ENCODE measurements at places on chromosomes 3 and 15.

GRCh38 chr15:92810418-92811138 is 89.5 kb upstream of the CHD2 start:
- peak; percentile 70 for DNase-seq

DNA sequence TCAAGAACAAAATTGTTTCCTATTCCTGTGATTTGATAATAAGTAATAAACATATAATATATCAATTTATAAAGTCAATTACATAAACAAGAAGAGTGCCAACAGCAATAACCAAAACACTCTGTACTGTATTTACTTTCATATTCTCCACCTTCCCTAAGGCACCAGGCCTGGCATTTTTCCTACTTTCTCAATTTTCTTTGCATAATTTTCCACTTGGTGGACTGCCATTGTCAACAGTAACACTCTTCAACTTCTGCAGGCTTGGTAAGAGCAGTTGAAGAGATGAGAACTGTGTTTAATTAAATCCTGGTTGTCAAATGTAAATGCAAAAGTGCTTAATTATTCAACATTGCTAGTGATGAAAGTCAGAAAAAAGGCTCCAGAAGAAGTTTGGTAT is 229.8 kb upstream of the PLSCR5 start:
- no peak for DNase-seq

GRCh38 chr15:39948817-39949216 is 14.9 kb downstream of the EIF2AK4 start:
- no peak for DNase-seq

DNA sequence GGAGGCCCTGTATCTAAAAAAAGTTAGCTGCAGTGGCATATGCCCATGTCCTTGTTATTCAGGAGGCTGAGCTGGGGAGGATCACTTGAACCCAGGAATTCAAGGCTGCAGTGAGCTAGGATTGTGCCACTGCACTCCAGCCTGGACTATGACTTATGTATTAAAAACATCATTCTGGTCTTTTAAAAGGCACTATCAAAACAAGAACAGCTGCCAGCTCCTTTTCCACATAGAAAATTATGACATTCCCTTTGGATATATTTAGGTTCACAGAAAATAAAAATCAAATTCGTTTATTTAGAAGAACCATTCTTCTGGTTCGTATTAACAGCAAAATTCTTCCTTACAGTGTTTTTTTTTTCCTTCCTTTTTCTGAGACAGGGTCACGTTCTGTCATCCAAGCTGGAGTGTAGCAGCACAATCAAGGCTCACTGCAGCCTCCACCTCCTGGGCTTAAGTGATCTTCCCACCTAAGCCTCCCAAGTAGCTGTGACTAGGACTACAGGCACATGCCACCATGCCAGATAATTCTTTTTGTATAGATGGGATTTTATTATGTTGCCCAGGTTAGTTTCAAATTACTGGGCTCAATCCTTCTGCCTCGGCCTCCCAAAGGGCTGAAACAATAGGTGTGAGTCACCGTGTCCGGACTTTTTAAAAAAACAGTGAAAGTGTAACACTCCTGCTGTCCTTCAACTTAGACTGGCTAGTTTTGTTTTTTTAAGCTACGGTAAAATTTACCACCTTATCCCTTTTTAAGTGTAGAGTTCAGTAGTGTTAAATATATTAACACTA is 13.9 kb downstream of the ICE2 start:
- DNase-seq, result no peak

- DNase-seq, result no peak
These were observed 35.4 kb downstream of the GYG1 start for GRCh38 chr3:149026718-149027117.

DNA sequence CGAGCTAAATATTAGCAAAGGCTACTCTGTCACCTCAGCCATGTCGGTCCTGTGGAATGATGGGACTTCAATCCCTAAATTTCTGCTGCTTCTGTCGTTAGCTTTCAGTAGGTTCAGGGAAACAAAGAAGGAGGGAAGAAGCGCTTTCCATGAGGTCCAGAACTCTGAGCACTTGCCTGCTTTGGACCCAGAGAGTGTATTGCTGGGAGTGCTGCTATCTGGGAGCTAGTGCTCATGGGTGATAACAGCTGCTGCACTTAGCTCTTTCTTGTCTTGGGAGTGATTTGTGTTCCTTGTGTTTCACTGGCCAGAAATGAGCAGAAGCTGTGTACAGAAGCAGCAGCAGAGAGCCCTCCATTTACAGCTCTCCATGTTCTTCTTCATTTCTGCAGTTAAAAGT is 369.8 kb downstream of the DIPK2A start:
- DNase-seq, result no peak

GRCh38 chr15:71136793-71137518 is 21.7 kb downstream of the THSD4 start:
- no peak for DNase-seq

DNA sequence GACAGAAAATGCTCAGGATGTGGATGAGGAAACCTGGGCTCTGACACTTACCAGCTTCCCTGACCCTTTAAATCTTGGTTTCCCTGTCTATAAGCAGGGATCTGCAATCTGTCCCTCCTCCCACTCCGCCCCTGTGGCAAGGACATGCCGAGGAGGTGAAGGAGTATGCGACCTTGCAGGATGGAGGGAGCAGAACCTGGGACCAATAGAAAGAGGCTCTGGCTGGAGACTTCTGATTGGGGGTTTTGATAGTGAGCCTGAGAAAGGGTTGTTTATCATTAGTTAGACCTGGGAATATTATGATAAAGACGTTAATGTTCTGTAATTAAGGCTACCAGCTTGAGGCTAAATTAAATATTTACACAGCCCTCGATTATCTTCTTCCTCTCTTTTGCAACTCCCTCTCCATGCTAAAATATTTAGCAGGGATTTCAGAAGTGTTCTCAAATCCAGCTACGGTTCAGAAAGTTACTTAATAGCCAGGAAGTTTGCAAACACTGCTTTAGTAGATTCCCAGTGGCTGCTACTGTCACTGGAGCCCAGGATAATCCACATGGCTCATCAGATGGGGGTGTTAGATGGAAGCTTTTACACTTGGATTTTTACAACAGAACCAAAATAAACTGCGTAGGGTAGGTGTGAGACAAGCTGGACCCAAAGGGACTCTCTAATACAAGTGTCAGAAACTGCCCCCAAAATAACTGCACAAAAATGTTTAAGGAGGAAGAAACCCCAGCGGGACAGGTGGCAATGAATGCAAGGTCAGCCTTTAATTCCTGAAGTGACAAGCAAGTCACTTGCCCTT is 9.2 kb upstream of the PAQR5 start:
- no peak for DNase-seq

GRCh38 chr15:39581242-39581792 is 438 bp downstream of the THBS1 start:
- no peak for DNase-seq

GRCh38 chr3:41961751-41962679 is at the start of gene ULK4:
TSS of gene ULK4 (minus strand) at chr3:41962103. CDS start at chr3:41954759, 7,344 bp downstream.
- peak; percentile 97 for DNase-seq

GRCh38 chr3:14370720-14371572 is 31.5 kb upstream of the SLC6A6 start:
- no peak for DNase-seq

DNA sequence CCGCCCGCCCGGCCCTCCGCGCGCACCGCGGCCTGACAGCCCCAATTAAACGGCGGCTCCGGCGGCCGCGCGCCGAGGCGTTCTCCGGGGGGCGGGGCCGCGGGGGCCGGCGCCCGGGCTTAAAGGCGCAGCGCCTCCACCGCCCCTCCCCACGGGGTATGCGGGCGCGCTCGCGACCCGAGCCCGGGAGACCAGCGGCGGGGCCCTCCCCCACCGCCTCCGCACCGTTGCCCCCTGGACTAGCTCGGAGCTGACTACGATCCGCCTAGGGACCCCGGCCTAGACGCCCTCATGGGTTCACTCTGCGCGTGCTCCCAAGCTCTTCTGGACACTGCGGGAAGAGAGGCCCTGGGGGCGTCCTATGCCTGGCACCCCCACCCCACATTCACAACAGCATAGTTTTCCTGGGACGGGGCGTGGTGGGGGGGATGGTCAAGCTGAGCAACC is at the start of gene DUSP7:
Gene DUSP7, minus strand, starts transcription at position 51 of the 447 bp plus-strand sequence. CDS start 205 bp downstream, outside the sequence.
- no peak for DNase-seq

- DNase-seq, result no peak
These were observed 47.5 kb downstream of the SACM1L start for GRCh38 chr3:45736707-45737106.

GRCh38 chr15:31401282-31401681 is 74.6 kb downstream of the KLF13 start:
- DNase-seq, result no peak

DNA sequence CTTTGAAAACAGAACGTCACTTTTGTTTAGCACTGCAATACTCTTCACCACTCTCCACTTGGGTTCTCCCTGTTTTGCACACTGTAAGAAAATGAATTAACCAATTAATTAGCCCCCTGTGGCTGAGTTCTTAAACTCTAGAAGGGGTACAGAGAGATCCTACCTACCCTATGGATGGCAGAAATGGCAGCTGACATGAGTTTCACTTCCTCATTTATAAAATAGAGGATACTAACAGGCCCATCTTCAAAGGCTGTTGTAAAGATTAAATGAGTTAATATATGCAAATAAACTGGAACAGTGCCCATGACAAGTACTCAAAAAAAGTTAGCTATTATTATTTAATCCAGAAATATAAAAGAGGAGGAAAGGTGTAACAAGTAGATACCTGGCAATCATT is 36.9 kb downstream of the SUCLG2 start:
- no peak for DNase-seq

DNA sequence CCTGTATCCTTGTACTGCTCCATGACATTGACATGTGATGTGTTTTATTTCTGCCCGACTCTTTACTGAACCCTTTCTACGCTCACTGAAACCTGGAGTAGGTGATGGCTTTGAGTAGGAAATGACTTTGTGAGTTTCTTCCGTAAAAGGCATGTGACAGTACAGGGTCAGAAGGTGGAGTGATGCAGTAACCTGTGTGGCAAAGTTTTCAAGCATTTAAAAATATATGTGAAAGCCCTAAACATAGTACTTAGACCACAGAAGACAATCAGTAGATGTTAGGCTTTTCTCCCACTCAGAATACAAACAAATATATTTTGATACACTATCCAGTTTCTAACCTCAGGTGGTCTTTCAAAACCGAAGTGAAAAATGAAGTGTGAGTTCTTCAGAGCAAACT is 31.3 kb upstream of the SACM1L start:
- no peak for DNase-seq

DNA sequence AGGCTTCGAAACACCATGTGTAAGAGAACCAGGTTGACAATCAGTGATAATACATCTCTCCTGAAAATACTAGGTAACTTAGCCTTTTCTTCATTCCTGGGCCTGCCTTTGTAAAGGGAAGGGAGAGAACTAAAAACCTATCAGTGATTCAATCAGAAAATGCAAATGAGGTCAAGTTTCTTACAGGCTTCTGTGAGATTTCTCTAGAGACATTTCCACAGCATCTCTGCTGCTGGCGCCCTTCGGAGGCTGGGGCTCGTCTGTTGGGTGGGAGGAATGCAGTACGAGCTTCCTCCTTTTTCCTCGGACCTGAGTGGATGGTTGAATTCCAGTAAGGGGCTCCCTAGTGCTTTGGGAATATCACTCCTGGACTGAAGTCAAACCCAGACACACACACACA is 340.4 kb upstream of the ICE2 start:
- no peak for DNase-seq

DNA sequence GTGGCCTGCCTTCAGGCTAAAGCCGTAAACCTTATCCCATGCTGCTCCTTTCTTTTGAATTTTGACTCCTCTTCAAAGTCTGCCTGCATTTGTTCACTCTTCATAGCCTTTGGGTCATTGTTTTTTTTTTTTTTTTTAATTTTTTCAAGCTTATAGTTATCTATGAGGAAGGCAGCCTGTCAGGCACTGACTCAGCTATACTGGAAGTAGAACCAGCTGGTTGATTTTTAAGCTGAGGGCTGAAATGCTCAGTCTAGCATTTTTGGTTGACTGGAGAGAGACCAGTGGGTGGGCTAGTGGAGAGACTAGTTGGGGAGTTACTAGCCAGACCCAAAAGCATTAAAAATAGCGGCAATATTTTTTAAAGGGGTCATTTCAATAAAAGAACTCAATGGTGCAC is 44.1 kb downstream of the C3orf20 start:
- no peak for DNase-seq

DNA sequence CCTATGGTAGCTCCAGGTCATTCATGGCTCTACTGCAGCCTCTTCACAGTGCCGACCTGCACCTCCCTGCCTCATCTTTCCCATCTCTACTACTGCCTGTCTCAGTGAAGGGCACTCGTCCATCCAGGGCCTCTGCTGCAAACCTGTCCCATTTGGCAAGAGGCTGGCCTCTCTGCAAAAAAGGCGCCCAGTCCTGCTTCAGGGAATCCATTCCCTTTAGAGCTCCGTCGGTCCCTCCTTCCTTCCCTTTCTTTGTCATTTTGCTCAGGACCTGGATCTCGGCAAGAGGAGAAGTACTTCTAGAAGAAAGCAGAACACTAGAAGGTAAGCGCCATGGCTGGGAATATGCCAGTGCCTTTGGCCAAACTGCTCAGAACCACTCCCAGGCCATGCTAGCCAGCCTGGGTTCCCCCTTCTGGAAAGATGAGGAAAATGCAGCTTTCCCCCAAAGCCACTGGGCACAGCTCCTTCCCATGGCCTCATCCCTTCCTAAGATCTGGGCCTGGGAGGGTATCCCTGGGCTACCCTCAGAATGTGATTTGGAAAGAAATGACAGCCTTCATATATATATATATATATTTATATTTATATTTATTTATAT is 6.4 kb upstream of the ISL2 start:
- DNase-seq, result no peak

DNA sequence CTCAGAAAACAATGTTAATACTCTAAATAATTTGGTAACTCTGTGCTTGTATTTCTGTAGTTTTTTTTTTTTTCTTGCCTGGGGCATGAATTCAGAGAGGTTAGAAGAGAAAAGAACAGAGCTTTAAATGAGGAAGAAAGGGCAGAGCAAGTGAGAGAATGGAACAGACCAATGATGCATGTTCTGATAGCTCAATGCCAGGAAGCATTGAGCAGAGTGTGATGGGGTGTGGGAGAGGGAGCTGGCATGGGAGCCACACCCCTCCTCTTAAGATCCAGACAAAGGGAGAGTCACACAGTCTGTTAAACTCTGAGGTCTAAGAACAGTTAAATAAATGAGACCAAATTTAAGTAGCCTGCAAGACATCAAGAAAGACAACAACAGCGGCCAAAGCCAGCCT is 538.6 kb downstream of the TUSC7 start:
- no peak for DNase-seq

DNA sequence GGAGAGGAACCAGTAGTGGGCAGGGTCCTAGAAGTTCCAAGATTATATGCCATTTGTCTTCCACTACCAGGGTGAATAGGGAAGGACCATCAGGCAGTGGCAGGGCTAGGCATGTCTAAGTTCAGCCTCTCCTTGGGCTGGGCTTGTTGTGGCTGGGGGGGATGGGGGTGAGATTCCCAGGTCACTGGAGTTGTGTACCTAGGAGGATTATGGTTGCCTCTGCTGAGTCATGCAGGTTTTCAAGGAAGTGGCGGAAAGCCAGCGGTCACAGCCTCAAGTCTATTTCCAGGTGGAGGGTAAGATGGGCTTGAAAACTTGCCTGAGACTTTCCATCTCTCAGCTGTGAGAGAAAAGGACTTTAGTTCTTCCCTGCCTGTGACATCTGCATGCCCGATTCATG is 1407.1 kb downstream of the SI start:
- no peak for DNase-seq

GRCh38 chr15:44713006-44713966 is 2.0 kb downstream of the B2M start:
- DNase-seq, result no peak

- no peak for DNase-seq
These were observed 41.2 kb downstream of the TM2D3 start for GRCh38 chr15:101611007-101611406.

- DNase-seq, result no peak
These were observed 10.5 kb upstream of the PLA2G4E start for GRCh38 chr15:42031198-42031915.

- DNase-seq, result no peak
These were observed 63.4 kb upstream of the FEZF2 start for GRCh38 chr3:62436785-62437184.

Measured in cerebellar nuclear complex (tissue), 1 donor.